ENCODE measurements at places on chromosomes 1 and 21.

GRCh38 chr1:46618754-46619415 is 2.3 kb upstream of the MOB3C start:
- no peak for DNase-seq
- no peaks in the 10 kb centered on the region for H3K36me3 ChIP-seq

GRCh38 chr1:28032281-28032680 is 56.1 kb downstream of the EYA3 start:
- DNase-seq = no peak
- H3K36me3 ChIP-seq = no peaks in the 10 kb centered on the region
- H3K4me3 ChIP-seq = no peak overlapping the region
- no peaks in the 10 kb centered on the region for H3K4me1 ChIP-seq
- H3K27me3 ChIP-seq = no peaks in the 10 kb centered on the region

- H3K4me1 ChIP-seq = no peaks in the 10 kb centered on the region
- H3K4me3 ChIP-seq = no peak within 1 kb of the TSS
- H3K27me3 ChIP-seq = no peaks in the 10 kb centered on the region
- no peaks in the 10 kb centered on the region for H3K36me3 ChIP-seq
- H3K27ac ChIP-seq = no peak within 1 kb of the TSS
Measured at GRCh38 chr1:196887515-196888239, at the start of gene CFHR4. Gene CFHR4, plus strand, starts transcription at chr1:196888052. Its CDS starts 99 bp downstream, at chr1:196888151.

GRCh38 chr1:158039380-158039779 is 45.9 kb downstream of the KIRREL1 start:
- no peak for DNase-seq
- H3K27ac ChIP-seq = no peak overlapping the region
- no peak overlapping the region for H3K4me3 ChIP-seq
- H3K36me3 ChIP-seq = no peaks in the 10 kb centered on the region
- peaks cover 4% of the 10 kb centered on the region for H3K4me1 ChIP-seq

- no peaks in the 10 kb centered on the region for H3K27me3 ChIP-seq
- no peak overlapping the region for H3K4me3 ChIP-seq
- H3K36me3 ChIP-seq = no peaks in the 10 kb centered on the region
- H3K27ac ChIP-seq = no peak overlapping the region
Measured at GRCh38 chr1:30716646-30717045, 6.7 kb downstream of the MATN1 start.

DNA sequence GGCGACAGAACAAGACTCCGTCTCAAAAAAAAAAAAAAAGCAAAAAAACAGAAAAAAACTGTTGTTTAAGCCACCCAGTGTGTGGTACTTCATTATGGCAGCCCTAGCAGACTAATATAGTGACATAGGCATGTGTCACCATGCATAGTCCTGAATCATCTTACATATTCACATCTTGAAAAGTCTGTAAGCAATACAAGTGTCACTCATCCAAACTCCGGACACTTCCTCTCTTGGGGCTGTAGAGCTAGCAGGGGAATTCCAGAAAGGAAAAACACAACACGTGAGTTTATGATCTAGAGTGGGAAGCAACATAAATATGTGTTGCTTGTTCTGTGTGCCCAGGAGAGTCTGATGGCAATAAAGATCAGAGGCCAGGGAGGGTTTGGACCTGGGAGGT is 81.6 kb upstream of the KCNE2 start:
- H3K36me3 ChIP-seq = no peaks in the 10 kb centered on the region
- no peaks in the 10 kb centered on the region for H3K27me3 ChIP-seq
- no peak overlapping the region for H3K27ac ChIP-seq
- no peaks in the 10 kb centered on the region for H3K4me1 ChIP-seq

GRCh38 chr1:198245379-198245778 is 88.6 kb downstream of the NEK7 start:
- H3K36me3 ChIP-seq = peaks cover 4% of the 10 kb centered on the region
- DNase-seq = no peak
- no peaks in the 10 kb centered on the region for H3K4me1 ChIP-seq
- no peaks in the 10 kb centered on the region for H3K27me3 ChIP-seq
- H3K4me3 ChIP-seq = no peak overlapping the region

- H3K36me3 ChIP-seq = no peaks in the 10 kb centered on the region
- no peak for DNase-seq
- no peaks in the 10 kb centered on the region for H3K4me1 ChIP-seq
- H3K27ac ChIP-seq = no peak overlapping the region
Measured at GRCh38 chr1:238960071-238960470, 426.3 kb upstream of the CHRM3 start.

DNA sequence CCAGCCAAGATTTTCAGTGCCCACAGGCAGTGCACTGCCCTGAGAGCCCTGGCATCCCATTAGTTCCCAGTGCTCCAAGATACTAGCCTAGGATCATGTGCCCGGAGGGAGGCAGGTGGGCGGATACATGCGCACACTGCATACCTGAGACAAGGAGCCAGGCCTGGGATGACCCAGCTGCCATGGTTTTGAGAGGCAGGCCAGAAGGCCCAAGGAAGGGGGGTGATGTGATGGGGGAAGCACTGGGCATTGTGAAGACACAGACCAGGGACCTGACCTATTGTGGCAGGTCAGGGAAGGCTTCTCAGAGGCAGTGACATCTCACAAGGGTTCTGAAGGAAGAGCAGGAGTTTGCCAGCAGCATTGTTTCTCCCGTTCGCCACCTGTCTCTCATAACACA is 3.6 kb downstream of the ZC3H12A start:
- DNase-seq = no peak
- H3K36me3 ChIP-seq = peaks cover 25% of the 10 kb centered on the region
- peaks cover 56% of the 10 kb centered on the region for H3K4me1 ChIP-seq
- H3K27ac ChIP-seq = peak overlapping the region; percentile 97
- no peaks in the 10 kb centered on the region for H3K27me3 ChIP-seq
